ENCODE measurements at places on chromosomes 3 and 15. TPM values are rescaled to one million over a fixed set of nuclear protein-coding genes. Genes with fewer than 3 reads are reported as not detected.

Gene RAB6B
- total RNA-seq: 15.6 TPM

DNA sequence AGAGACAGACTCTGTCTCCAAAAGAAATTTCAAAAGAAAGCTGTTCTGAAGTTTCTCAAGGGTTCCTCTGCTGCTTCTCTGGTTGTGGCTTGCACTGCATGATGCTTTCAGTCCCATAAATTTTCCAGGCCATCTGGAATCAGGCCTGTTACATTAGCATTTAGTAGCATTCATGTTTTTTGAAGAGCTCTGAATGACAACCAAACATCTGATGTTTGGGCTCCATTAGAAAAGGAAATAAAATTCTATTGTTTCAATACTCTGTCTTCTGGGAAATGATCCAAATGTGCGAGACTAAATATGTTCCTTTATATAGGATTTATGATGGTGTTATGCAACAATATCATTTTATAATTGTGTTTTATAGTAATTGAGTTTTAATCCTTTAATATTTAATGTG, 455.8 kb downstream of the GABRG3 start:
- no peak for DNase-seq
- no peak overlapping the region for H3K27ac ChIP-seq

Gene INKA1
- 1.8 TPM for total RNA-seq

GRCh38 chr15:70199540-70200410, 102.1 kb upstream of the TLE3 start:
- H3K4me1 ChIP-seq: peaks cover 16% of the 10 kb centered on the region
- no peaks in the 10 kb centered on the region for H3K36me3 ChIP-seq
- no peak for DNase-seq
- no peaks in the 10 kb centered on the region for H3K27me3 ChIP-seq
- no peak overlapping the region for H3K27ac ChIP-seq
- H3K4me3 ChIP-seq: no peak overlapping the region

DNA sequence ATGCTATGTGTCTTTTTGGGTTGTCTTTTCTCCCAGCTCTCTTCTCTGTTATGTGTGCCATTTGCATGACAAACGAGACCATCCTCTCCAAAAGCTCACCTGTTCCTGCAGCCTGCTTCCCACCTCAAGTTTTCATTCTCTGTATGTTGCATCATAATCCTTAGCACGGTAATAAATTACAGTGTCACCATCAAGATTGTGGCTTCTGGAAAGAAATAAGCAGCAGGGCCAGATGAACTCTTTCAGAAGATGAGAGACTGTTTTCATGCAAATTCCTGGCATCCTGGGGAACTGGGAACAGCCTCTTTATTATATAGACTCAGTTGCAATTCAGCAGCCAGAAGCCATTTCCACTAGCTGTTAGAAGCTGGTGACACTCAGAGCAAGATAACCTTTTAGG, 436.7 kb downstream of the EPHB1 start:
- peak overlapping the region; percentile 74 for H3K27ac ChIP-seq
- peaks cover 8% of the 10 kb centered on the region for H3K4me1 ChIP-seq
- no peak for DNase-seq
- H3K36me3 ChIP-seq: peaks cover 3% of the 10 kb centered on the region
